ENCODE measurements at places on chromosomes 2 and 18.
A peak's percentile ranks its signal among the peaks of the same experiment; 100 is the strongest.

DNA sequence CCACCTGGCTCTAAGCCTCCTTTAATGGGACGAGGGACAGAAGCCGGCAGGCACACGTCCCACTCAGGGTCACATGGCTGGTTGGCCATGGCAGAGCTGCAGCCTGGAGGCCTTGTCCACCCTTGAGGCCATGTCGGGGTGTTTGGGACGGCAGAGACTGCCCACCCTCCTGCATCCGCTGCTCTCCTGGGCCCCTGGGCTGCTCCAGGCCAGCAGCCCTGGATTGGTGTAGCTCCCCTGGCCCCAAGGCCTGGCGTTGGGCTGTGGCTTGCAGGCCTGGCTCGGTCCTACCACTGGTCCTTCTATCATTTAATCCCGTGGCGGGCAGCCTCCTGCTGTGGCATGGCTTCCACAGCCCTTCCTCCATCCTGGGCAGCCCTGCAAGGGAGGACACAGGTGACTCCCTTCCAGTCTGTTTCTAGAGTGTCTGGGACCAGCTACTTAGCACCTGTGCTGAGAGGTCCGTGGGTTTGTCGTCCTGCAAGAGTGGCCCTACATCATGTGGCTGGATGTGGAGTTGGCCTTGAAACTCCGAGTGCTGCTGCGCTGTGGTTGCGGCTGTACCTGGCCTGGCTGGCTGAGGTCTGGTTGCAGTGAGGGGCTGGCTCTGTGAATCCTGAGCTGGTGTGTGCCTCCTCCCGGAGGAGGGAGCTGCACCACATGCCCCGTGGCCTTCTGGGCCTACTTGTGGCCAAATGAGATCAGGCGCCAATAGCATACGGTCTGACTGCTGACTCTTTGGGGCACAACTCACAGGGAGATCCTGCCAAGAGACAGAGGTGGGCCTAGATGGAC, 67.3 kb downstream of the SH3RF3 start:
- DNase-seq: no peak

GRCh38 chr2:191618046-191618780, 59.7 kb upstream of the NABP1 start:
- no peak for DNase-seq

DNA sequence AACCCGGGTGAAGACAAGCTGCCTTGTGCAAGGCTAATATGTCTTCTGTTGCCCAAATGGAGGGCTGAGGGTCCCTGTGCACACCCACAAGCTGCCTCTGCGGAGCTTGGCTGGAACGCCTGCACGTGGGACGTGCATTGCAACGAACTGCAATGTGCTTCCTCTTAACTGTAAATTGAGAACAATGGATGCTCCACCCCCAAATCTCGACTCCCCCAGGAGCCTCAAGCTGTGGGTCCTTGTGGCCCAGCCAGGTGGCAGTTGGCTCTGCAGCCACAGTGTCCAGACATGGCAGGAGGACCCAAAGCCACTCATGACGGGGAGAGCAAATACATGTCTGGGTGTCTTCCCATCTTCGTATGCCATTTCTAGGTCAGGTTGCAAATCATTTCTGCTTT, 90.1 kb downstream of the TWIST2 start:
- DNase-seq: no peak

GRCh38 chr2:177291701-177292100, 27.2 kb upstream of the NFE2L2 start:
- peak; percentile 25 for DNase-seq

DNA sequence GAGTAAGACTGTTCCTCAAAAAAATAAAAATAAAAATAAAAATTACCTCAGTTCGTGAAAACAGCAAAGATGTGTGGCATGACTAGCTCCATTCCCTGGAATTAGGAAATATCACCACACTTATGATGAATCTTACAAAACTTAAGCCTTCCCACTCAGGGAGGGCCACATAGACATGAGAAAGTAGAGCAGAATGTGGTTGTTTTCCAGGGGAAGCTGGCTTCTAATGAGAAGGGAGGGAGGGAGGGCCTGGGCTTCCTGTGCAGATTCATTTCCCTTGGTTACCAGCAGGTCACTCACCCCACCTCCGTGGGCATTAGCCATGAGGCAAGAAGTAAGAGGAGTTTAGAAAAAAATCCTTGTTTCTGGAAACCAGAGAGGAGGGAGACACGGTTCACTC, 95.9 kb upstream of the RMDN2 start:
- DNase-seq: no peak

GRCh38 chr2:71121479-71121878, 8.6 kb downstream of the MCEE start:
- DNase-seq: no peak

DNA sequence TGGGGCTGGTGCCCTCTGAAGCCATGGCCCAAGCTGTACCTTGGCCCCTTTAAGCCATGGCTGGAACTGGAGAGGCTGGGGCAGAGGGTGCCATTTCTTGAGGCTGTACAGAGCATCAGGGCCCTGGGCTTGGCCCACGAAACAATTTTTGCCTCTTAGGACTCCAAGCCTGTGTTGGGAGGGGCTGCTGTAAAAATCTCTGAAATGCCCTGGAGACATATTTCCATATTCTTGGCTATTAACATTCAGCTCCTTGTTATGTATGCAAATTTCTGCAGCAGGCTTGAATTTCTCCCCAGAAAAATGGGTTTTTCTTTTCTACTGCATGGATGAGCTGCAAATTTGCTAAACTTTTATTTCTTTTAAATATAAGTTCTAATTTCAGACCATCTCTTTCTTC, 834.0 kb downstream of the DSC3 start:
- DNase-seq: no peak

DNA sequence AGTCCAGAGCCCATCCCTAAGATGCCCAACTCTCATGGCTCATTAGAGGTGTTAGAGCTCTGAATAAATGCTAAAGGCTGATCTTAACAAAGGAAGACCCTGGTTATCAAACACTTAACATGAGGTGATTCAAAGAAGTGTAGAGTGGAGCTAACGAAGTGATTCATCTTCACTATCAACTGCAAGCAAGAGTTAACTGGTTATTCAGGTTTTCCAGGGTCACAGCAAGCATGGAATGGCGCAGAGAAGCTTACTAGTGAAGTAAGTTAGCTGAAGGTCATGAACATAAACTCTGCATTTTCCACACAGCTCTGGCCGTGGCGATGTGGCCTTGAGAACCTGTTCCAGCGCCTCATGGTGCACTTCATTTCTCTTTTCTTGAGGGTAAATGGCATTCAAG, 17.0 kb downstream of the RND3 start:
- no peak for DNase-seq
